ENCODE measurements at places on chromosomes 7 and 10.

- no peak for DNase-seq
Measured at GRCh38 chr7:101118856-101119255, 8.0 kb upstream of the SERPINE1 start.

DNA sequence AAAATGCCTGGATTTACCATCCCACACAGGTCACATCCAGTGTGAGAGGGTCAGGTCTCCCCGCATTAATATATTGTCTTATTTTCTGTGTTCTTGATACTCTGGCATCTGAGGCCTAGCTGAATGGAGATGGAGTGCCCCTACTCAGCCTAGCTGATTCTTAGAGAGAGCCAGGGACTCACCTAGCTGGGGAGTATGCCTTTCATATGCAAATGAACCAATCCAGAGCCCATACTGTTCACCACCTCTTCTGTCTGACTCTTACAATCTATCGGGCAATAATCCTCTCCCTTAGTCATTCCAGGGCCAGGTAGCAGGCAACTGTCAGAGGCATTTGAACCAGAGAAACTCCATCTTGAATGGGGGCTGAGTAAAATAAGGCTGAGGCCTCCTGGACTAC is 46.3 kb downstream of the LBX1 start:
- DNase-seq = no peak

GRCh38 chr7:139078399-139078798 is 31.1 kb downstream of the ZC3HAV1 start:
- no peak for DNase-seq

DNA sequence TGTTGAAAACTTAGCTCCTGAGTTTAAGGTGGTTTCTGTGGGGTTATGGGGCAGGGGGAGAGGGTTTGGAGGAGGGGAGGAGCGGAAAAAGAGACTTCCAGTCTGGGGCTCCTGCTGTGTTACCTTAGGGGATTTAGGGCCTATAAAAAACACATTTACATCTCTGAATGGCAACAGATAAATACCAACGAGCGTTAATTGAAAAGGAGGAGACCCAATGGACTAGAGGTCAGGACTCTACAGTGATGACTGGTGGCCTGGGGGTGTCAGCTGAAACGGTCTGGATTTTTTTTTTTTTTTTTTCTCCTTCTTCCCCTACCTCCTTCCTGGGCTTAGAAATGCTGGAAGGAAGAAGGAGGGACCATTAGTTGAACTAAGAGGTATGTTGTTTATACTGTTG is 47.4 kb downstream of the AUTS2 start:
- DNase-seq = no peak

DNA sequence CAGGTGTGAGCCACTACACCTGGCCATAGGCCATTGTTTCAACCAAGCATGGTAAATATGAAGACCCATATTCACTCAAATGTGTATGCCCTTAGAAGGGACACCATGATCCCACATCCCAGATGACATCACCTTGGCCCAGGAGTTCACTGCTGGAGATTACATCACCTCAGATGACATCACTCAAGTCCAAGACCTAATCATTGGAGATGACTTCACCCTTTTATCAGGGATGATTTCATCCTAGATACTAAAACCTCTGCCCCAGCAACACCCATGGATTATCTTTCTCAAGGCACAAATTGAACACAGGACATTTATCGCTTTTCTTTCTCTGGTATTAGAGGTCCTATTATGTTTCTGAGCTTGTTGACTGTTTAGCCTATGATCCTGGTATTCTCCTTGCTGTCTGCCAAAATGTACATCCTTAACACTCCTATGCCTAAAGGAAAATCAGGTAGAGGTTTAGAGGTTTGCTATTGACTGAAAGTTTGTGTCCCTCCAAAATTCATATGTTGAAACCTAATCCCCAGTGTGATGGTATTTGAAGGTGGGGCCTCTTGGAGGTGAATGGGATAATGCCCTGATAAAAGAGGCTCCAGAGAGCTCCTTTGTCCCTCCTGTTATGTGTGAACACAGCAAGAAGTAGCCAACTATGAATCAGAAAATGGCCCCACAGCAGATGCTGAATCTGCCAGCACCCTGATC is 9.8 kb upstream of the CYP2C18 start:
- DNase-seq = no peak

GRCh38 chr10:103716206-103717160 is 138.9 kb downstream of the SH3PXD2A start:
- no peak for DNase-seq

GRCh38 chr10:10437886-10438285 is 579.8 kb upstream of the CELF2 start:
- DNase-seq = no peak

- no peak for DNase-seq
Measured at GRCh38 chr7:39651265-39651664, 27.9 kb downstream of the RALA start.

DNA sequence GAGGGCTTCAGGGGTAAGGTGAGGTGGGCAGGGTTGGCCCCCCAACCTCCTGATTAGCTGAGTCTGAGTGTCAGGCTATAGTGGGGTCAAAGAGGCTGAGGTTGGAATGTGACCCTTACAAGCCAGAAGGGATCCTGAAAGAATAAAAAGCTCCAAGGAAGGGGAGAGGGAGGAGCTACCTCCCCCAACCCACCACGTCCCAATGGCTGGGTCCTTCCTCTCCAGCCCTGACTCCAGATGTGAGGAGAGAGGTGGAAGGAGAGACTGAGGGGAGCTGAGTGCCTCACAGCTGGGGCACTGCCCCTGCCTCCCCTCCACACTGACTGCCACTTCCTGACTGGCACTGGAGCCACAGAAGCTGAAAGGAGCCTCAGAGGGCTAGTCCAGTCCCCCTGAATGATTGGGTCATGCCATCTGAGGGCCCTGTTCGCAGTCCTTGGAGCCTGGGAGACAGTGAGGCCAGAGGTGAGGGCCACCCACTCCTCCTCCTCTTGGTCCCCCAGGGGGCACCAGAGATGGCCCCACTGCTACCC is 20.6 kb downstream of the IMPDH1 start:
- no peak for DNase-seq

- no peak for DNase-seq
Measured at GRCh38 chr10:56646329-56647111, 285.5 kb upstream of the ZWINT start.

- no peak for DNase-seq
Measured at GRCh38 chr10:74055383-74056049, 57.6 kb downstream of the VCL start.

- DNase-seq = no peak
Measured at GRCh38 chr10:86170255-86171108, 196.1 kb downstream of the GRID1 start.

DNA sequence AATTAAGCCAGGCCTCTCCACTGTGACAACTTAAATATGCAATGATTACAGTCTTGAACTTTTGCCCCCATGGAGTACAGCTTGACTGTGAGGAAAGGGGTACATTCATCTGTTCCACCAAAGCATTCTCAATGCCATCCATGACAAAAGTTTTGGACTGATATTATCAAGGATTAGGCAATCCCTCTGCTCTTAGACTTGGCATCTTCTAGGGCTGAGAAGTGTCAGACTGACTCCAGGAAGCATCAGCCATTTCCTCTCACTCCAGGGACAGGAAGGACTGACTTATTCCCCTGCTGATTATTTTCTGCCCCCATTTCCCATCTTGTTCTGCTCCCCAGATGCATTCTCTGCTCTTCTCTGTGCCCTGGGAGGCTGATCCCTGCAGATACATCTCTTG is 69.7 kb downstream of the ZNF365 start:
- no peak for DNase-seq

DNA sequence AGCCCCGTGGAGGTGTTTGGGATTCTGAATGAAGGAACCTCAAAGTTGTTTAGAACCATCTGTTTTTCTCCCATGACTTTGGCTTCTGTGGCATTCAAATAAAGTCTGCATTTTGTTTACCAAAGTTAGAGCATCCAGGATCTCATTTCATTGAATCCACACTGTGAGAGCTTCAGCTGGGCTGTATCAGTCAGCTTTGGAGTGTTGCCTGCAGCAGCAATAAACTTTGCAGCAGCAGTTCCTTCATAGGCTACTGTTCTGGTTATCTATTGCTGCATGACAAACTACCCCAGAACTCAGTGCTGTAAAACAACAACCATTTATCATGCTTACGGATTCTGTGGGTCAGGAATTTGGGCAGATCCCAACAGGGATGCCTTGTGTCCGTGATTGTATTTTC is 1575.2 kb upstream of the LRRTM3 start:
- DNase-seq = no peak

DNA sequence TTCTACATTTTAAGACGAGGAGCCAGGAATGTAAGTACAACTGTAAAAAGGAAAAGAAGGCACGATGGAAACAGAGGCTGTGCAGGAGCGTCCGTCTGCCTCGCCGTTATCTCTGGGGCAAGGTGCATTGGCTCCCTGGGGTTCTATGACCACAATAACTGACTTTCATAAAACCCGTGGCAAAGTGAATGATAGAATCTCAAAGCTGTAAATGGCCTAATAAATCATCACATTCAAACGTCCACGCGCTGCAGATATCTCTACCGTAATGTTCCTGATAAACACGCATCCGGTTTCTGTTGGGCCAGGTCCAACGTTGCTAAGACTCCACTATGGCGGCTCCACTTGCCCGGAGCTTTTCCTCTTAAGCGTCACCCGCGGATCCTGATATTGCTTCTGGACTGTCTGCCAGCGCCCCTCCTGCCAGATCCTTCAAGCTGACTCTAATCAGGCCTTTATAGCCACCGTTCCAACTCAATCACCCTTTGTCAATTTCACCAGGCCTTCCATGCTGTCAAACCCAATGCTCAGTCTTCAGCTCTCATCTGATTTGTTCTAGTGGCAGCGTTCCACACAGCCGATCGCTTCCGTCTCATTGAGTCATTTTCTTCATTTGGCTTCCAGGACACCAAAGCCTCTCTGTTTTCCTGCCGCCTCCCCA is 265.6 kb upstream of the FOXK1 start:
- DNase-seq = no peak

- no peak for DNase-seq
Measured at GRCh38 chr10:25280573-25280972, 105.8 kb downstream of the GPR158 start.

DNA sequence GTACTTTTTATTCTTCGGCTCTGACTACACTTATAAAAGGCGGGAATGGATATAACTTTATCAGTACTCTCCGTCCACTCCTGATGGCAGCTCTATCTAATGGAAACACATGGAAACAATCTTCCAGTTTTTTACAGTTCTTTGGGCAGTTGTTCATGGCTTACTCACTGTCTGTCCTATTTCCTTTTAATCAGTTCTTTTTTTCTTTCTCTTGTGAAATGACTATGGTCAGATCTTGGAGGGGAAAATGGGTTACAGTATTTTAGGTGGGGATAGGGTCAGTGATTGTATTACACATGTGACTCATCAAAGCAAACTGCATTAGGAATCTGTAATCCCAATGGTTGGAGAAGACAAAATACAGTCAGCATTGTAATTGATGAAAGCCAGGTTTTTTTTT is 112.4 kb downstream of the BICC1 start:
- no peak for DNase-seq

GRCh38 chr7:91287371-91288084 is 23.3 kb downstream of the FZD1 start:
- DNase-seq = peak; percentile 28

- peak; percentile 36 for DNase-seq
Measured at GRCh38 chr10:86968271-86968993, at the start of gene ADIRF. Gene ADIRF, plus strand, starts transcription at chr10:86968482. Its CDS starts 63 bp downstream, at chr10:86968545.

DNA sequence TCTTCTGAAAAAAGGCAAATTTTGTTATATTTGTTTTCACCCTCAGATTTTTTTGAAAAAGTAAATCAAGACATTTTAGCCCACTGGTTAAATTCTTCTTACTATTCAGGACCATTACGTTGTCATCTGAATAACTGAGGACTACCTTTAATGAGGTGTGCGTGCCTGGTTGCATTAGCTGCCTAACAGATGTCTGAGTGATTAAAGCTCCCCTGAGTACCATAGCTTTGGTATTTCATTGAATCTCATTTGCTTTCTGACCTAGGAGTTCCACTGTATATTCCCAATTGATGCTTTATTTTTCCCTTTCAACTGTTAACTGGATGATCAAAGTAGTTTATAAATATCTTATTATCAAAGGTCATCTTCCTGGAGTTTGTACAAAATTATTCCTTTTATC is 410.0 kb upstream of the SEMA3D start:
- no peak for DNase-seq

GRCh38 chr7:74042746-74043522 is 15.0 kb downstream of the ELN start:
- no peak for DNase-seq

DNA sequence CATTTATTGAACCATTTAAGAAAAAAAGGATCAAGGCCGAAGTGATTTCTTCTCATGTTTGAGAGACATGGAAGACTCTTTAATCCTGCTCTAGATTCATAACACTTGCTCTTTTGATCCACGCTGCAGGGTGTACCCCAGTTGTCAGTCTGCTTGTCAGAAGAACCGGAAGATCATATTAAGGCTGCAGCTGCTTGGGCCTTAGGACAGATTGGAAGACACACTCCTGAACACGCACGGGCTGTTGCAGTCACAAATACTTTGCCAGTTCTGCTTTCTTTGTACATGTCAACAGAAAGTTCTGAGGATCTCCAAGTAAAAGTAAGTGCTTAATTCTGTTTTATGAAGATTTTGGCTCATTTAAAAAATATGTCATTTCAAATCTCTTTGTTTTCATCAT is 46.3 kb downstream of the SPAG6 start:
- no peak for DNase-seq

DNA sequence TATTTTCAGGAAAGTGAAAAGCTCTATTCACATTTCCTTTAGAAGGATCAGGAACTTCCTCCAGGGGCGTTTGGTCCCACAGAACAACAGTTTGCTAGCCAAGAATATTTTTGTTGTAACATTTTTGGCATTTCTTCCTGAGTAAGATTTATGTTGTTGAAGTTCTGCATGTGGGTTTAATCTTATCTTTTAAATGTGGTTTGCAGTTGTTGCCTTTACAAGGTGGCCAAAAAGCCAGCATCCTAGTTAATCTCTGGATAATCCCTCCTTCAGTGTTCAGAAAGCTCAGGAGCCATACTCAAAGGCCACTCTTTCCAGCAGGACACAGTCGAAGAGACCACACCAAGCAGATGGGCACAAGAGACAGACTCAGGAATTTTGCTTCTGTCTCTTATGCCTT is 30.0 kb downstream of the SLC26A4 start:
- DNase-seq = peak; percentile 42

DNA sequence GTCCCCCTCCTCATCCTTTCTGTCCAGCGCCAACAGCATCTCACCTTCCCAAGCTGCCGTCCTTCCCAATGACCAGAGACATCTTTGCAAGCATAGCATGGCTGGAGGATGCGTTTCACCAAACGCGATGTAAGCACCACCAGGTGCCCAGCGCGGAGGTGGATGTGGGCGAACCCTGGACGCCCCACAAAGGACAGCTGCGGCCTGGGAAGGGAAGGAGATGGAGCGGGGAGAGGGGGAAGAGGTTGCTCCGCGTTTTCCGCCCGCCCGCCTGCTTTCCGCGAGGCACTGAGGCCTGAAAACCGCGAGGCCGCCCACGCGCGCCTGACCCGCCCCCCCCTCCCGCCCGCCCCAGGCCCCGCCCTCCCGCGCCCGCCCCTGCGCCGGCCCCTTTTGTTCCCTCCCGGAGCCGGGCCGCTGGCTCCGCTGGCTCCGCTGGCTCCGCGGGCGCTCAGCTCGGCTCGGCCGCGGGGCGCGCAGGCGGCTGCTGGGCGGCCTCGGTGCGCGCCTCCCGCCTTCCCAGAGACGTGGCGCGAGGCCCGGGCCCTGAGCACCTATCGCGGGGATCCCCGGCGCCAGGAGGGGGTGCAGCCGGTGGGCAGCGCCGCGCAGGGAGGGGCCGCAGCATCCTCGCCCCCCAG is at the start of gene CLIP2:
Gene CLIP2, plus strand, starts transcription at position 390 of the 641 bp plus-strand sequence. CDS start 28,140 bp downstream, outside the sequence.
- peak; percentile 80 for DNase-seq

Measured in lung microvascular endothelial cell (primary cell).